ENCODE measurements at places on chromosomes 2 and 18. TPM values are rescaled to one million over a fixed set of nuclear protein-coding genes. Genes with fewer than 3 reads are reported as not detected.
A peak's percentile ranks its signal among the peaks of the same experiment; 100 is the strongest.

- H3K27ac ChIP-seq, result peak overlapping the region; percentile 40
- peaks cover 8% of the 10 kb centered on the region for H3K36me3 ChIP-seq
- peaks cover 10% of the 10 kb centered on the region for H3K4me1 ChIP-seq
- no peak overlapping the region for H3K4me3 ChIP-seq
These were observed 76.5 kb downstream of the STRN start for GRCh38 chr2:36889795-36890194.

GRCh38 chr18:59582395-59582794 lies 114.8 kb downstream of the CCBE1 start:
- no peak overlapping the region for H3K4me3 ChIP-seq
- H3K36me3 ChIP-seq, result no peaks in the 10 kb centered on the region
- peaks cover 11% of the 10 kb centered on the region for H3K27me3 ChIP-seq
- no peak for DNase-seq

DNA sequence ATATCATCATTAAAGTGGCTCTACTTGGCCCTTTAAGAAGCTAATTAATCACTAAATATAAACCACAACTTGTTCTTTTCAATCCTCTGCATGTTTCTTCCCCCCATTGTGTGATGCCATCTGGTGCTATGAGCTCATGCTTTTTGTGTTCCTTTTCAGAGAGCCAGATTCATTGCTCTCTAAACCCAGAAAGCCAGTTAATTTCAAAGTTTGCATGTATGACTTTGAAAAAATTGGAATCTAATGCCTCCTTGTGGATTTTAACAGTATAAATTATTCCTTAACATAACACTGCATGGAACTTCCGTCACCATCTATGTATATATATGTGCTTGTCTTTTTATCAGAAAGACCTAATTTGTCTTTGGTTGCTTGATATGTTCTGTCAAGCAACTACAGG lies 31.1 kb downstream of the TMEM178A start:
- no peak overlapping the region for H3K27ac ChIP-seq
- H3K36me3 ChIP-seq, result peaks cover 3% of the 10 kb centered on the region
- H3K4me1 ChIP-seq, result no peaks in the 10 kb centered on the region
- DNase-seq, result no peak
- H3K4me3 ChIP-seq, result no peak overlapping the region

DNA sequence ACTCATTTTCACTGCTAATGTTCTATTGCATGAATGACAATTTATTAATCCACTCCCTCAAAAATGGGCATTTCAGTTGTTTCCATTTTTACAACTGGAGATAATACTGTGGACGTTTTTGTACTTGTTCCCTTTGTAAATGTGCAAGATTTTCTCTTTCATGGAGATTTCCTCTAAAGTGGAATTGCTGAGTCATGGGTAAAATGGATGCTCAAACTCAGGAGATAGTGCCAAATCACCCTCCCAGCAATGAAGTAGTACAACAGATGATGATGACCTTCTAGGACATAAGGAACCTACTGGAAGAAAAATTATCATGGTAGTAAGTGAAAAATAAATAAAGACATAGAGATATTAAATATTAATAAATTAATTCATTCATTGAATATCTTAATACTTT lies 460.8 kb upstream of the CHST9 start:
- H3K27me3 ChIP-seq, result no peaks in the 10 kb centered on the region
- no peak overlapping the region for H3K27ac ChIP-seq
- H3K36me3 ChIP-seq, result no peaks in the 10 kb centered on the region
- no peaks in the 10 kb centered on the region for H3K4me1 ChIP-seq

DNA sequence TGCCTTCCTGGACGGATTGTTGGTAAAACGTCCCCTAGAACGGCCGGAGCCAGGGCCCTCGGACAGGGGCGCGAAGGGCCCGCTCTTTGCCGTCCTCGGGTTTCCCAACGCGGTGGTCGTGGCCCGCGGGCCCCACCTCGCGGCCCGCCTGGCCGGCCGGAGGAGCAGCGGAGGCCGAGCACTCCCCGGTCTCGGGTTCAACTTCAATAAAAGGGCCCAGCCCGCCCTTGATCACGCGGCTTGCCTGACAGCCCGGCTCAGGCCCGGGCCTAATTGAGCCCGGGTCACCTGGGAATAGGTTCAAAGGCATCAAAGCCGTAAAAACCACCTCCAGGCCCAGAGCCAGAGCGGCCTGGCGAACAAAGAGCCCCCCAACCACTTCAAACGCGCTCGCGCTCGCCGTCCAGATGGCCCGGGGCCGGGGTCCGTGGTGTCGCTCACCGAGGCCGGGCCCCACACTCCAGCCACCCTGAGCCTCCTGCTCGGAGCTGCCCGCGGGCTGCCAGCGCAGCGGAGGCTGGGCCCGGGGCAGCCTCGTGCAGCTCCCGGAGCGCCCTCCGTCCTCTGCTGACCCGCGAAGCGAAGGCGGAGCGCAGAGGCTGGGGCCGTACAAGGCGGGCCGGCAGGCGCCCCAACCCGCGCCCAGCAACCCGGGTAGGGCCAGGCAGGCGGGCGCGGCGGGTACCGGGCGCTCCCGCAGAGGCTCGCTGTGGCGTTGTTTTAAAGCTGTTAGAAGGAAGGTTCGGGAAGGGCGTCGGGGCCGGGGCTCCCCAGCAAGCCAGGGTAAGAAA lies 1.1 kb upstream of the TWIST2 start:
- no peak overlapping the region for H3K4me3 ChIP-seq
- no peak overlapping the region for H3K27ac ChIP-seq
- H3K36me3 ChIP-seq, result no peaks in the 10 kb centered on the region
- peaks cover 53% of the 10 kb centered on the region for H3K27me3 ChIP-seq

DNA sequence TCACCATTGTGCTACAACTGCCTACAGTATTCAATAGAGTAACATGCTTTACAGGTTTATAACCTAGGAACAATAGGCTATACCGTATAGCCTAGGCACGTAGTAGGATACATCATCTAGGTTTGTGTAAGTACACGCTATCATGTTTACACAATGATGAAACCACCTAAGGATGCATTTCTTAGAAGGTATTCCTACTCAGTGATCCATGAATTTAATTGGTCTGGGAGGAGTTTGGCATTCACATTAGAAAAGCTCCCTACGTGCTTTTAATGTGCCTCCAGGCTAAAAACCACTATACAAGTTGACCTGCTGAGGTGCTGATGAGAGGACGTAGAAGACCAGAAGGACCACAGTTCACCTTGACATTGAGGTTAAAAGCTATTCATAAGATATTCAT lies 154.5 kb upstream of the LRRTM1 start:
- H3K27ac ChIP-seq, result no peak overlapping the region
- H3K4me3 ChIP-seq, result no peak overlapping the region
- H3K27me3 ChIP-seq, result no peaks in the 10 kb centered on the region
- DNase-seq, result no peak

- H3K36me3 ChIP-seq, result no peaks in the 10 kb centered on the region
- no peaks in the 10 kb centered on the region for H3K27me3 ChIP-seq
- H3K27ac ChIP-seq, result no peak overlapping the region
These were observed 32.1 kb downstream of the FBXO48 start for GRCh38 chr2:68434981-68435380.

- H3K27me3 ChIP-seq, result peaks cover 28% of the 10 kb centered on the region
- H3K4me3 ChIP-seq, result no peak overlapping the region
- no peak overlapping the region for H3K27ac ChIP-seq
These were observed 134.0 kb downstream of the DTNA start for GRCh38 chr18:34844072-34844471.

- no peaks in the 10 kb centered on the region for H3K36me3 ChIP-seq
- H3K27me3 ChIP-seq, result peaks cover 7% of the 10 kb centered on the region
- H3K4me3 ChIP-seq, result no peak overlapping the region
- no peak overlapping the region for H3K27ac ChIP-seq
- DNase-seq, result no peak
- H3K4me1 ChIP-seq, result peaks cover 19% of the 10 kb centered on the region
These were observed 12.4 kb downstream of the GALNT5 start for GRCh38 chr2:157269922-157270321.

GRCh38 chr2:96815326-96816126 lies 542 bp upstream of the CNNM3 start:
- peak overlapping the region; percentile 76 for H3K4me3 ChIP-seq
- no peaks in the 10 kb centered on the region for H3K27me3 ChIP-seq
- peaks cover 3% of the 10 kb centered on the region for H3K36me3 ChIP-seq
- peak; percentile 31 for DNase-seq
- H3K27ac ChIP-seq, result peak overlapping the region; percentile 40
- peaks cover 47% of the 10 kb centered on the region for H3K4me1 ChIP-seq

GRCh38 chr2:8993196-8993901 lies 10.1 kb downstream of the MBOAT2 start:
- no peak overlapping the region for H3K27ac ChIP-seq
- H3K36me3 ChIP-seq, result no peaks in the 10 kb centered on the region
- H3K27me3 ChIP-seq, result no peaks in the 10 kb centered on the region
- no peak overlapping the region for H3K4me3 ChIP-seq
- DNase-seq, result no peak

DNA sequence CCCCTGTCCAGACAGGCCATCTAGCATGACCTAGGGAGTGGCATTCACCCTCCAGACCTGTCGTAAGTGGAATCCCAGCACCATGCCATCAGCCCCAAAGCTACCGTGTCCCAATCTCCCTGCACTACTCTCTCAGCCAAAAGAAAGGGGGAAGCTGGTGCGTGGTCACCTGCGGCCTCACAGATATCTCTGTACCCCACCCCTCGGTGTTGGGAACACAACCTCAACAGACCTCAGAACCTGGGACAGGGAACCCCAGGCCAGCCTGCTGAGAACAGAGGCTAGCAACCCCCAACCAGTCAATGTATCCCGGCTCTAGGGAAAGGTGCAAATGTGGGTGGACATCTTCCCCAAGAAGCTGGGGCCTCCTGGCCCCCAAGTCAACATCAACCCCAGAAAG lies 38.2 kb downstream of the LMAN2L start:
- no peak overlapping the region for H3K27ac ChIP-seq
- DNase-seq, result no peak
- H3K4me1 ChIP-seq, result no peaks in the 10 kb centered on the region
- peaks cover 5% of the 10 kb centered on the region for H3K36me3 ChIP-seq

GRCh38 chr2:114642166-114642770 lies 199.8 kb downstream of the DPP10 start:
- H3K4me1 ChIP-seq, result no peaks in the 10 kb centered on the region
- no peak for DNase-seq
- H3K27me3 ChIP-seq, result no peaks in the 10 kb centered on the region

- DNase-seq, result no peak
- no peak overlapping the region for H3K4me3 ChIP-seq
- peaks cover 14% of the 10 kb centered on the region for H3K4me1 ChIP-seq
- no peaks in the 10 kb centered on the region for H3K36me3 ChIP-seq
- H3K27ac ChIP-seq, result no peak overlapping the region
These were observed 17.6 kb upstream of the CD28 start for GRCh38 chr2:203688798-203689197.

DNA sequence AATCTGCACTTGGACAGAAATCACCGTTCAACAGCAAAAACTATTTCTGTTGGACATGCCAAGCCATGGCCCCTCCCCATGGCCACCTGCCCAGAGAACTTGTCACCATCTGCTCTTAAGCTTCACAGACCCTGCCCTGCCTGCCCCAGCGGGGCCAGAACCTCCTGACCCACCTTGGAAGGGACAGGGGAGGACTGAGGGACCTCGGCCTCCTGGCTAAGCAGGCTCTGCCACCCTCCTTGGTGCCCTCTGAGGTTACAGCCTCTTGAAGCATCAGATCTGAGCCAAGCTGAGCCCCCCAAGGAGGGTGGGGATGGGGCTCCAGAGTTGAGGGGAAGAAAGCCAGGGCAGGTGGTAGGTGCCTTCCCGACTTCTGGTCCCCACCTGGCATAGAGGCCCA lies 6.5 kb downstream of the TEX261 start:
- no peak overlapping the region for H3K27ac ChIP-seq
- no peaks in the 10 kb centered on the region for H3K27me3 ChIP-seq
- DNase-seq, result no peak
- H3K36me3 ChIP-seq, result peaks cover 24% of the 10 kb centered on the region
- peaks cover 30% of the 10 kb centered on the region for H3K4me1 ChIP-seq

DNA sequence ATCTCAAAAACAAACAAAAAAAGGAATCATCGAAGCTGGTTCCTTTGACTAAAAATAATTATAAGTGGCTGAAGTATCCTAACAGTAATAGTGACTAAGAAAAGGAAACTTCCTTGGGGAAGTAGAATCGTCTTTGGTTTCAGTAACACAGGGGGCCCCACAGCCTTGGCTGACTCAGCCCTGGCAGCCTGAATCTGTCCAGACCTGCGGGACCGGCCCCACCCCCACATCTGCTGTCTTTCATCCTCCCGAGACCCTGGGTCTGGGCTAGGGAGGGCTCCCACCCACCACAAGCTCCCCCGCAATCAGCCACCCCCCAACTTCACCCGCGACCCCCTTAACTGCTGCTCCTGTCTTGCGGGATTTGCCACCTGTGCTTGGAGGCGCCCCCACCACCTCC lies 1452.6 kb upstream of the ACVR2A start:
- no peaks in the 10 kb centered on the region for H3K27me3 ChIP-seq
- no peak overlapping the region for H3K27ac ChIP-seq
- no peak for DNase-seq
- H3K36me3 ChIP-seq, result no peaks in the 10 kb centered on the region
- H3K4me3 ChIP-seq, result no peak overlapping the region
- no peaks in the 10 kb centered on the region for H3K4me1 ChIP-seq

DNA sequence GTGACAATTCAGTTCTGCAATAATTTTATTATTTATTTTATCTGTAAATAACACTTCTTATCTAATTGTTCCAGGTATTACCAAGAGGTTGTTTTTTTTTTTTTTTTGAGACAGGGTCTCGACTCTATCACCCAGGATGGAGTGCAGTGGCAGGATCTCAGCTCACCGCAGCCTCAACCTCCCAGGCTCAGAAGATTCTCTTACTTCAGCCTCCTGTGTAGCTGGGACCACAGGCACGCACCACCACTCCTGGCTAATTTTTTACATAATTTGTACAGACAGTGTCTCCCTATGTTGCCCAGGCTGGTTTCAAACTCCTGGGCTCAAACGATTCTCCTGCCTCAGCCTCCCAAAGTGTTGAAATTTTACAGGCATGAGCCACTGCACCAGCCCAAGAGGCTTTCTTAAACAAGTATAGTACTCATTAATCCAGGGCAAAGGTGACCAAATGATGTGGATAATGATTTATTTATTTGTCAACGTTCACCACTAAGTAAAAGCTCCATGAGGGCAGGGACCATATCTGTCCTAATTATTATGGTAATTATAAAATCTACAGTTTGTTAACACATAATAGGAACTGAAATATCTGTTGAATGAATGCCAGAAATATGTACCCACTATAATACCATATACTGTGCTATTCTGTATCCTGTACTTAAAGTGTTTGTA lies 12.0 kb downstream of the STK17B start:
- peak overlapping the region; percentile 96 for H3K27ac ChIP-seq
- H3K27me3 ChIP-seq, result no peaks in the 10 kb centered on the region
- H3K36me3 ChIP-seq, result peaks cover 68% of the 10 kb centered on the region
- H3K4me1 ChIP-seq, result peaks cover 69% of the 10 kb centered on the region
- peak overlapping the region; percentile 76 for H3K4me3 ChIP-seq

Gene DTNA
- 0.27 TPM for total RNA-seq

Gene AQP12B
- total RNA-seq, result not detected

Gene ZNF804A
- not detected for total RNA-seq

Gene MAL
- total RNA-seq, result 22.3 TPM

Gene TUBA4B
- not detected for total RNA-seq

Gene NYAP2
- total RNA-seq, result not detected

Data from activated naive CD4-positive, alpha-beta T cell treated with anti-CD3 and anti-CD28 coated beads for 36 hours (primary cell).